ENCODE measurements at places on chromosomes 1 and 21. TPM values are rescaled to one million over a fixed set of nuclear protein-coding genes. Genes with fewer than 3 reads are reported as not detected.

Gene TRIM62
- 10.1 TPM for total RNA-seq

Gene SPRR2E
- total RNA-seq = not detected

DNA sequence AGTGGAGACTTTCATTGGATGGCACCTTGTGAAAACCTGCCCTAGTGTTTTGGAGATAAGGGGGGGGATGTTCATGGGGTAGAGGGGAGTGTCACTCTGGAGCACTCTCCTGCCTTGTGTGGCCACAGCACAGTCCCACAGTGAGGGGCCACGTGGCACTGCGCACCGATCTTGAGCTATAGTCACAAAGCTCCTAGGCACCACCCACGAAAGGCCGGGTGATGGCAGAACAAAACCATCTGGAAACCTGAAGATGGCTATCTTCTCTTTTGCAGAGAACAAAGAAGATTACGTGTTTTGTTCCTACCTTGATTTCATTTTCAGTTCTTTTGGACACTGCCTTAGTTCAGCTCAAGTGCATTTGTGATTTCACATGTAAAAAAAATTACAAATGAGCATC lies 220.6 kb downstream of the RGS7 start:
- no peak overlapping the region for H3K4me3 ChIP-seq
- no peaks in the 10 kb centered on the region for H3K4me1 ChIP-seq
- no peaks in the 10 kb centered on the region for H3K36me3 ChIP-seq

Gene CCDC27
- total RNA-seq = not detected

Gene LCE6A
- total RNA-seq = not detected

DNA sequence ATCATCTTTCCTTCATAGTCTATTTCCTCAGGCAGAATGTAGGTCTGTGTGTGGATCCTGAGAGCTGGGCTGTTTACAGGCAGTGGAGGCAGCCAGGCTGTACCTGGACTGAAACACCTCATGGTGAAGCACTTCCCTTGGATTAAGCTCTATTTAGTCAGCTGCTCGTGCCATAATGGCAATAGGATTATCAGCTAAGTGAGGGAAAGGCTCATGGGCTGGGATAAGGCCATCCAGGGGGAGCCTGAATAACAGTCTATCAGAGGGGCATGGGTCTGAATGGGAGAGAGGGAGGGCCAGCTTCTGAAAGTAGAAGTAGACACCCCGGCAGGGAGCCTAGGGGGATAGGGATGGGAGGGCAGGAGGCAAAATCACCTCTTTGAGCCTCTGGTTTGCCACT lies 8.3 kb downstream of the RNASEL start:
- H3K36me3 ChIP-seq = peaks cover 88% of the 10 kb centered on the region
- DNase-seq = no peak
- no peaks in the 10 kb centered on the region for H3K27me3 ChIP-seq
- peaks cover 28% of the 10 kb centered on the region for H3K4me1 ChIP-seq

DNA sequence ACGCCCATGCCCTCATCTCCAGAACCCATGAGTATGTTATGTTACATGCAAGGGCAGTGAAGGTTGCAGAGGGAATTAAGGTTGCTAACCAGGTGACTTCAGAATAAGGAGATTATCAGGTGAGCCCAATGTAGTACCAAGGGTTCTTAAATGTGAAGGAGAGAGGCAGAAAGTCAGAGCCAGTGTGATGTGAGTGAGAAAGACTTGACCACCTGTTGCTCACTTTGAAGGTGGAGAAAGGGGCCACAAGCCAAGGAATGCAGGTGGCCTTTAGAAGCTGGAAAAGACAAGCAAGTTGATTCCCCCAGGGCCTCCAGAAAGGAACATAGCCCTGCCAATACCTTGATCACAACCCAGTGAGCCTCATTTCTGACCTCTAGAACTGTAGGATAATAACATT lies 84.7 kb upstream of the CLDN14 start:
- DNase-seq = no peak
- H3K4me3 ChIP-seq = no peak overlapping the region

Gene MKNK1
- total RNA-seq = 42.3 TPM

Gene HJV
- total RNA-seq = not detected

DNA sequence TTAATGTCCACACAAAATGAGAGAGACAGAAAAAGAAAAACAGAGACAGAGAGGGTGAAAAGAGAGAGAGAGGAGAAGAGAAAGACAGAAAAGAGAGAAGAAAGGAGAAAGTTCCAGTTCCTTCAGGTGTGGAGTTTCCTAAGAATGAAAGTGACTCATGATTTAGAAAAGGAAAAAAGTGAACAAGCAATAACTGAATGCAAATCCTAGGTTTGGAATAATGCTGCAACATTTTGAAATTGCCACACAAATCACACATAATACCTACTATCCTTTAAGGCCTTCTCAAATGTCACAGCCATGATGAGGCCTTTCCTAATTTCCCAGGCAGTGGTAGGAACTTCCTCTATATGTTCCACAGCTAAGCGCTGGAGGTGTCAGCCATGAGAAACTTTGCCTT lies 31.5 kb upstream of the XPR1 start:
- H3K36me3 ChIP-seq = no peaks in the 10 kb centered on the region
- H3K4me3 ChIP-seq = no peak overlapping the region
- H3K27ac ChIP-seq = no peak overlapping the region
- no peak for DNase-seq

Gene MYBPH
- total RNA-seq = not detected

DNA sequence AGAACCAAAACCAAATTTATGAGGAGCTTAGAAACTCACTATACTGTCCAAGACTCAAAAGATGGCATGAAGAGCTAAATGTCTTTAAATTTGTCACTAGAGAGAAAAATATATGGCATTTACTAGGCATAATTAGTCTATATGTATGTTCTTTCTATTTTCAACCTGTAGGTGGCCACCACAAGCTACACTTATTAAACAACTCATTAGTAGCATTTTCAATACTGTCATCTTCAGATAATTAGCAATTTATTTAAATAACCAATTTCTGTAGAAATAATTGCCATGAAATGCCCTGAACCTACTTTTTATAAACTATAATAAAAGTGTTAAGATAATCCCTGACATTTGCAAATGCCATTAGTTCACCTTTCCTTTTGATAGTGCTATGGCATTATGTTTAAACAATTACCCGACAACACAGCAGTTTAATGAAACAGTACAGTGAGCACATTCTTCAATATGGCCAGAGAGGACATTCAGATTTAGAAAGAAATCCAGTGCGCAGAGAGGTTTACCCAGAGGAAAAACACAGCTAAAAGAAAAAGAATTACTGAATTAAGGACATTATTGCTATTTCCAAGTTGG lies 522.5 kb downstream of the PTBP2 start:
- no peaks in the 10 kb centered on the region for H3K4me1 ChIP-seq
- no peaks in the 10 kb centered on the region for H3K36me3 ChIP-seq

Gene LAD1
- 0.10 TPM for total RNA-seq

Gene S100A14
- not detected for total RNA-seq

DNA sequence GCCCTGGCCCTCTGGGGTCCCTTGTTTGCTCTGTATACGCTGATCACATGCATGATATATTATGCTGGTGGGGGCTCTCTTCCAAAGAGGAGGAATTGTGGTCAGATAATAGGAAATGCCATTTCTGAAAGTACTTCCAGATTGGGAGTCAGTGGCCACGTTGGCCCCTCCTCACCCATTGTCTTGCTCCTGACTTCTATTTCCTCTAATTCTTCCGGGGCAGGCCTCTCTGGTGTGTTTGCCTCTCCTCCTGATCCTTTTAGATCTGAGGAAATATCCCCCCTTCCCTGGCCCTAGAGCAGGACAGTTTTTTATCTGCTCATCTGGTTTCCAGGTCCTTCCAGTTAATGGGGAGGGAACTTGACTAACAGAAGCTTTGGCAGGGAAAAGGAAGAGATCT lies 2.9 kb downstream of the VANGL2 start:
- H3K36me3 ChIP-seq = no peaks in the 10 kb centered on the region
- peaks cover 46% of the 10 kb centered on the region for H3K4me1 ChIP-seq
- no peaks in the 10 kb centered on the region for H3K27me3 ChIP-seq

DNA sequence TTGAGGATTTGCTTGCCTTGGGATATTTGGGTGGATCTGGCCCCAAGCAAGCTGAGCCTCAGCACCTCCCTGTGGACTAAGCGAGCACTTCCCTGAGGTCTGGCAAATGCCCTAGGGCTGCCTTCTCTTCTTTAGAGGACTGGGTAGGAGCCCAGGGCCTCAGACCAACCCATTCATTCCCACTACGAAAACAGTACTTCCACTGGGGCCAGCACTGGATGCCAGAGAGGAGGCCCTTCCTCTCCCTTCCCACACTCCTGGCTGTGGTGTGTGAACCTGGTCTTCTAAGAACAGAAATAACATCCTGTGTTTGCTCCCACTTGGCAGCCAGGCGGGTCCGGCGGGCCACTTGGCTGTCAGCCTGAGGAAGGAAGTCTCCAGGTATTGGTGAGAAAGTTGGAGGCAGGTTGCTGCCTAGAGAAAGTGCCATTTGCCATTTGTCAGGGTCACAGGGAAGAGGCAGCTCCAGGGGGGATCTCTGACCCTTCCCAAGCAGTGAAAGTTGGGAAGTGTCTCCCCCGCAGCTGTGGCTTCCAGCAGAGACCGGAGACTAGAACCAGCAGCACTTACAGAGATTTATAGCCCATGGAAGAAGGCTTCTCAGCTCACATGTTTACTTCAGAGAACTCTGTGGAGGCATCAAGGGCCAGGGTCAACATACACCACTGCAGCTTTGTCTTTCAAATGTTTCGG lies 323.5 kb downstream of the SIPA1L2 start:
- H3K4me1 ChIP-seq = no peaks in the 10 kb centered on the region
- H3K36me3 ChIP-seq = no peaks in the 10 kb centered on the region
- H3K27me3 ChIP-seq = peaks cover 6% of the 10 kb centered on the region

GRCh38 chr21:38212706-38213105 lies 44.1 kb upstream of the KCNJ15 start:
- no peak overlapping the region for H3K27ac ChIP-seq
- no peaks in the 10 kb centered on the region for H3K4me1 ChIP-seq
- no peaks in the 10 kb centered on the region for H3K36me3 ChIP-seq
- H3K27me3 ChIP-seq = peaks cover 6% of the 10 kb centered on the region

DNA sequence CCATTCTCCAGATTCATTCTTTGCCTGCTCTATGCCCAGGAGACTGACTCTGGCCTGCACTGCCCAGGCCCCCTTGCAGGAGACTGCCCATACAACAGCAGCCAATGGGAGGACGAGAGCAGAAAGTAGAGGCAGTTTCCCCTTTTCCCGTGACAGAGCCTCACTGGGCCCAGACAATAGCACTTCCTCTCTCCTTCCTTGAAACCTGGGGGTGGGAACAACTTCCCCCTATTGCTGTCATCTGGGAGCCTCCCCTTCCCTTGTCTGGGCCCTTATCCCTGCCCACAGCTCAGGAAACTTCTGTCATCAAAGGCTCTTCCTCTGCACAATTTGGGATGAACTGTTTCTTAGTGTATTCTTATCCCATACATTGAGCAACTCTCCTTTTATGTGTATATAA lies 60.8 kb upstream of the KCNJ15 start:
- H3K27ac ChIP-seq = no peak overlapping the region
- no peak for DNase-seq
- no peaks in the 10 kb centered on the region for H3K27me3 ChIP-seq
- no peaks in the 10 kb centered on the region for H3K36me3 ChIP-seq
- no peak overlapping the region for H3K4me3 ChIP-seq
- H3K4me1 ChIP-seq = no peaks in the 10 kb centered on the region

DNA sequence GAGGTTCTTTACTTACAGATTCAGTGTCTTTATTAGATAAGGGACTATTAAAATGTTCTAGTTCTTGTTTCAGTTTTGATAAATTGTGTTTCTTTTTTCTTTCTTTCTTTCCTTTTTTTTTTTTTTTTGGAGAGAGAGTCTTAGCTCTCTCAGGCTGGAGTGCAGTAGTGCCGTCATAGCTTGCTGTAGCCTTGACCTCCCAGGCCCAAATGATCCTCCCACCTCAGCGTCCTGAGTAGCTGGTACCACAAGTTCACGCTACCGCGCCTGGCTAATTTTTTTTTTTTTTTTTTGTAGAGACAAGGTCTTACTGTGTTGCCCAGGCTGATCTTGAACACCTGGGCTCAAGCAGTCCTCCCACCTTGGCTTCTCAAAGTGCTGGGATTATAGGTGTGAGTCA lies 76.6 kb downstream of the TMEM200B start:
- H3K36me3 ChIP-seq = peaks cover 54% of the 10 kb centered on the region
- no peaks in the 10 kb centered on the region for H3K4me1 ChIP-seq
- no peak overlapping the region for H3K4me3 ChIP-seq
- H3K27me3 ChIP-seq = no peaks in the 10 kb centered on the region

Gene NIT1
- 40.5 TPM for total RNA-seq

GRCh38 chr1:244336232-244336899 lies 115.3 kb downstream of the ADSS2 start:
- peaks cover 9% of the 10 kb centered on the region for H3K27me3 ChIP-seq
- H3K4me1 ChIP-seq = no peaks in the 10 kb centered on the region

GRCh38 chr1:230368871-230369270 lies 57.3 kb downstream of the PGBD5 start:
- H3K27me3 ChIP-seq = peaks cover 15% of the 10 kb centered on the region
- H3K4me3 ChIP-seq = no peak overlapping the region
- H3K36me3 ChIP-seq = no peaks in the 10 kb centered on the region
- DNase-seq = no peak

DNA sequence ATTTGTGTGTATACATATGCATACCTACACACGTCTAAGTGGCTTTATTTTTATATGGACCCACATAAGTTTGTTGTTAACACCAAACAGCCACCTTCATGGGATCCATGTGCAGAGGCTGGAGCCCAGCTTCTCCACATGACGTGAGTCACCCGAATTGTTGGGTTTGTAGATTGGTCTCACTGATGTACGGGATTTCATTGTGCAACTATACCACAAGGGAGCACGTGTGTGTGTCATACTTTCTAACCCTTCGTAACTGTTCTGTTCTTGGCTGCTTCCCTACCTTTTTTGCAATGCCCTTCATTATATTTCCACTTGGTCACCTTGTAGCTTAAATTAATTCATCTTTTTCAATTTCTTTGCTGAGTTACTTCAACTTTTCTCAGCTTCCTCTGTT lies 21.0 kb downstream of the SPRTN start:
- H3K36me3 ChIP-seq = peaks cover 17% of the 10 kb centered on the region
- H3K4me3 ChIP-seq = no peak overlapping the region
- H3K27ac ChIP-seq = no peak overlapping the region
- no peaks in the 10 kb centered on the region for H3K27me3 ChIP-seq
- H3K4me1 ChIP-seq = peaks cover 10% of the 10 kb centered on the region
- no peak for DNase-seq

Data from activated B cell treated with CpG ODN at 0.5 μM for 24 hours (primary cell).